ENCODE measurements at places on chromosomes 5 and 9.

DNA sequence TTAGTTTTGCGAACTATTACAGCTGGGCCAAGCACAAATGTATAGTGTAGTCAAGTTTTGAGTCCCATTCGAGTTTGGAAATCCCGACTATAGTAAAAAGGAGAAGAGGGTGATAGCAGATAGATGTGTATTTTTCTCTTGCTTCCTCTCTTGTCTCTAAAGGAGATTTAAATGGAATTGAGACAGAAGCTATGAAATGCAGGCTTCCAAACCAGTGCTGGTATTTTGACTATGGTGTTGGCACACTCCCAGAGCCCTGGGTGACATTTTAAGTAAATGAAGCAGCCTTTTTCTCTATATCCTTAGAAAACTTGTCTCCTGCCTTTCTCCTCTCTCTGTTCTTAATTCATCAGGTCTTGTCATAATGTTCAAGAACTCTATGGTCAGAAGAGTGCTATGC, 17.7 kb upstream of the AUH start:
- no peak for DNase-seq

GRCh38 chr9:85995097-85995496, 54.2 kb downstream of the NAA35 start:
- DNase-seq, result no peak

DNA sequence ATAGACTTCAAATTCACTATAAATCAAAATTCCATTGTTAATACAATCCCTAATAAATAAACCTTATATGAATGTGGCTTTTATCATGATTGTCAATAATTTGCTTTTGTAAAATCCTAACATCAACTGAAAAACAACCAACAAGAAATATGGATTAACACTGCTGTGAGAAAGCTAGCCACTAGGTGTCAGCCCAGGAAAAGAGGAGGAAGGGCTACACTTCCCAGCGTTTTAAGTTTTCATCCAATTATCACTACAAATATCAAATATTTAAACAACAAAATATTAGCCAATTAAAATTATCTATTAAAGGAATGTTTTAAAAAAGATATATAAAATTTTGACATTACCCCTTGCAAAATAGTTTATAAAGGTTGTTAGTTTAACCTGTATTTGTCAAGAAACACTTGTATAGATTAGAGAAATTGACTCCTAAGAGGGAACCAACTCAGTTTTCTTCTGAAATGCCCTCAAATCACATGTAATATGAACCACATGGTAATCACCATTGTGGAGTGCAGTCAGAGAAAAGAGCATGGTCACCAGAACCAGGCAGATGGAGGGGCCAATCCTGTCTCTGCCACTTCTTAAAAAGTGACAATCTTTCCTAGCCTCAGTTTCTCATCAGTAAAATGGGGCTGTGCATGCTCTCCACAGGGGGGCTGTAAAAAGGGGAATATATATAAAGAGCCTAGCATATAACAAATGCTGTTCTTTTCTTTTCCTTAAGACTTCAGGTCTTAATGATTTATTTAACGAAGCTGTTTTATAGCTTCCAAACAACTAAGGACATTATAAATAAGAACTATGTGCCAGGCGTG, 188.2 kb downstream of the CRB2 start:
- DNase-seq, result peak; percentile 36

DNA sequence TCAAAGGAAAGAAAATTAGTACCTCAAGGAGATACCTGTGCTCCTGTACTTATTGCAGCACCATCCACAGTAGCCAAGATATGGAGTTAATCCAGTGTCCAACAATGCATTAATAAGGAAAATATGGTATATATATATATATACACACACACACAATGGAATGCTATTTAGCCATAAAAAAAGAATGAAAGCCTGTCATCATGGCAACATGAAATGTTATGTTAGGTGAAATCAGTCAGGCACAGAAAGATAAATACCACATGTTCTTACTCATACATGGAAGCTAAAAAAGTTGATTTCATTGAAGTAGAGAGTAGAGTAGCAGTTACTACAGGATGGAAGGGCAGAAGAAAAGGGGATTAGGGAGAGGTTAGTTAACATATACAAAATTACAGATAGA, 601.5 kb downstream of the ANXA1 start:
- no peak for DNase-seq

GRCh38 chr5:103385722-103386121, 127.2 kb downstream of the MACIR start:
- no peak for DNase-seq

- no peak for DNase-seq
Measured at GRCh38 chr5:88552426-88552825, 283.8 kb upstream of the TMEM161B start.

Measured in left kidney (tissue), 8 donors.